NCI-H2107 (cell line): ENCODE measurements at places on chromosomes 1 and 21.

DNA sequence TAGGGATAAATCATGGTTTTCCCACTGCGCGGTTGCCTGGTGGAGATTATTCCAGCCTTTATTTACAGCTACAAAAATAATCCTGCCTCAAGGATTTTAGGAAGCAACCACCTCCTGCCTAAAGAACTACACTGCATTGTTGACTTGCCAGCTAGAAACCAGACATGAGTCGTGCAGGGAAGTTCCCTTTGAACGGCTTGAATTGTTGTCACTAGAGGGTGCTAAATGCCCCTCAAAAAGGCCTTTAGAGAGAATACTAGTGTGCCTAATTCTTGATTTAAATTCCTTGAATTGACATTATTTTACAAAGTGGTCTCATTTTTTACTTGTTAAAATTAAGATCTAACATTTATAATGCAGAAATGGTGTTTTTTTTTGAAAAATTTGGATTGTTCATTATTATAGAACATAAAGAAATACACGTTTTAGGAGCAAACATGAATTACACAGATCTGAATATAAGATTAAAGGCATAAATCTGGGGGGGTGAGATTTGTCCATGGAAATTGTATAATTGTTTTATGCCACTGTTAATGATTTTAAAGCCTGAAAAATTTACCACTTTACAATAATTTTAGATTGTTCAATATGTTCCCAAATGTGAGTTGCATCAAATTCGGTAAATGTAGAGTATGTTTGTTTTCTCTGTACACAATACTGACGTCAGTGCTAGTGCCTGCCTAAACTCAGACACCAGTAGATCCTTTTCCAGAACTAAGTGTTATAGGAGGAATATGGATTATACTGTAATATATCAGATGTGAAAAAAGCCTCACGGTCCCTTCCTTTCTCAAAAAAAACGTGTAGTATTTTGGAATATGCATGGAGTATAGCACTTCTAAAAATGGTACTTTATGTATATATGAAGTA is 7.6 kb upstream of the ERG start:
- peak; percentile 29 for DNase-seq

DNA sequence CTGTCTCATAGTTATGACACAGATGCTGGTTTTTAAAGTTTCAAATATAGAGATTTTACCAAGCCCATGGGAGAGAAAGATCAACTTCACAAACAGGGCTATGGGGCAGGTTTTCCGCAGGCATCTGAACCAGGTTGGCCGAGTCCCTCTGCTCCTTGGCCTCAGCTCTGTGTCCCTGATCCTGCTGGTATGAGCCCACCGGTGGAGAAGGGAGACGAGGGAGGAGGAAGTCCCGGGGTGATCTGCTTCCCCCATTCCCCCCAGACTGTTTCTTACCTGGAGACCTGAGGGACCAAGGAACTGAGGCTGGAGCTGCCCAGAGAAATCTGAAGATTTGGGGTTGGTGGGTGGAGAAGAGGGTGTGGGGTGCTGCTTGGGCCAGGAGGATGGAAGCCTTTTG is 28.9 kb upstream of the BTG2 start:
- no peak for DNase-seq

DNA sequence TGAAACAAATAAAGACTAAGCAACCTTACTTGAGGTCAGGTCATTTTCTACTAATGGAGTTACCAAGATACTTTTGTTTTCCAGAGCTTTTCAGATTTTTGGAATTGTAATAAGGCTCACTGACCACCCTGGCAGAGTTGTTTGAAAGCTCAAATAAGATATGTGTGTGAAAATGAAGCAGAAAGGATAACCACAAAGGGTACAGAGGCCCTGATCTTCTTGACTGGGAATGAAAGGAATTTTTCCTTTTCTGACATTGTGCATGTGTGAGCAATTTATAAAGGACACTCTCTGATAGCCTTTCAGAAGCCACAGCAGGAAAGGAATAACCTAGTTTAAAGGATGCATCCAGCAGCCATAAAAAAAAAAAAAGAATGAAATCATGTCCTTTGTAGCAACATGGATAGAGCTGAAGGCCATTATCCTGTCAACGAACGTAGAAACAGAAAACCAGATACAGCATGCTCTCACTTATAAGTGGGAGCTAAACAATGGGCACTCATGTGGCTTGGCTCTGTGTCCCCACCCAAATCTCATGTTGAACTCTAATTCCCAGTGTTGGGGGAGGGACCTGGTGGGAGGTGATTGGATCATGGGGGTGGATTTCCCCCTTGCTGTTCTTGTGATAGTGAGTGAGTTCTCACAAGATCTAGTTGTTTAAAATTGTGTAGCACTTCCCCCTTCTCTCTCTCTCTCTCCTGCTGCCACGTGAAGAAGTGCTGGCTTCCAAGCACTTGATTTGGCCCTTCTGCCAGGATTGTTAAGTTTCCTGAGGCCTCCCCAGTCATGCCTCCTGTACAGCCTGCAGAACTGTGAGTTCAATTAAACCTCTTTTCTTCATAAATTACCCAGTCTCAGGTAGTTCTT is 3.1 kb upstream of the SRP9 start:
- no peak for DNase-seq

- no peak for DNase-seq
Observed at GRCh38 chr1:167293057-167293456, 72.4 kb downstream of the POU2F1 start.

GRCh38 chr1:57591842-57592241 is 168.0 kb upstream of the DAB1 start:
- no peak for DNase-seq

DNA sequence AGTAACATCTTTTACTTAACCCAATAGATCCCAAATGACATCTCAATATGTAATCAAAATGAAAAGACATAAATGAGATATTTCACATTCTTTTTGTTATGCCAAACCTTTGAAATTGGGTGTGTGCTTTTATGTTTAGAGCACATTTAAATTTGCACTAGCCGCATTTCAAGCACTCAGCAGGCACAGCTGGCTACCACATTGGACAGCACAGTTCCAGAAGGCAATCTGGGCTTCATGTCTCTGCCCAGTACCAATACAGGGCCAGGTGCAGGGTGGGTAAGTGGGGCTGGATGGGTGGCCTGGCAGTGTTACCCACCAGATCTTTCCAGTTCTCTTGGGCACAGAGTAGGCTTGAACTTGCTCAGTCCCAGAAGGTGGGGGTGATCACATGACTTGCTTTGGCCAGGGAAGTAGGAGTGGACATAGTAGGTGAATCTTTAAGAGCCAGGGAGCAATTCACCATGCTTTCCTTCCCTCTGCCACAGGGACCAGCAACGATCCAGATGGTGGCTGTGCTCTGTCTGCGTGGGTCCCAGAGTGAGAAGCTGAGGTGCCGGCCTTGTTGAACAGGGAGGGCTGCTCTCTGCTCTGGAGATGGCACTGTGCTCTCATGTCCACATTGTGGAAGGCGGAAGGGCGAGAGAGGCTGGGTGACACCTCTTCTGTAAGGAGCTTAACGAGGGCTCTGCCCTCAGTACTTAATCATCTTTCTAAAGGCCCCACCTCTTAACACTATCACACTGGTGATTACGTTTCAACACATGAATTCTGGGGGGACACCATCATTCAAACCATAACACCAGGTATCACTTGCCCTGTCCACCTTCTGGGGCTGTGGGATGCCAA is 261.4 kb downstream of the GRIK3 start:
- DNase-seq: no peak
